ENCODE measurements at places on chromosomes 12 and 14. TPM values are rescaled to one million over a fixed set of nuclear protein-coding genes. Genes with fewer than 3 reads are reported as not detected.

The RAB5B gene
- polyA plus RNA-seq: 36.3 TPM

The IQSEC3 gene
- not detected for polyA plus RNA-seq

The MAP3K9 gene
- 5.4 TPM for polyA plus RNA-seq

The CISTR gene
- polyA plus RNA-seq: not detected

The PMEL gene
- polyA plus RNA-seq: 1.0 TPM

The SIRT4 gene
- polyA plus RNA-seq: 1.6 TPM

The GPR162 gene
- polyA plus RNA-seq: 2.4 TPM

The C1RL gene
- 20.8 TPM for polyA plus RNA-seq

The ZFHX2 gene
- polyA plus RNA-seq: 0.88 TPM

The LYZ gene
- not detected for polyA plus RNA-seq

The MARK3 gene
- 66.2 TPM for polyA plus RNA-seq

The PLXNC1 gene
- polyA plus RNA-seq: 0.12 TPM

The MYF6 gene
- not detected for polyA plus RNA-seq

The KRT78 gene
- polyA plus RNA-seq: not detected

The ACOT4 gene
- polyA plus RNA-seq: 1.6 TPM

The FOXG1 gene
- 0.07 TPM for polyA plus RNA-seq

The ADAM21 gene
- 0.04 TPM for polyA plus RNA-seq

The SOS2 gene
- polyA plus RNA-seq: 9.6 TPM

The AQP6 gene
- not detected for polyA plus RNA-seq

The PLEKHG7 gene
- not detected for polyA plus RNA-seq

The OVCH1 gene
- not detected for polyA plus RNA-seq

The BICDL1 gene
- polyA plus RNA-seq: 3.5 TPM

The PTPN6 gene
- polyA plus RNA-seq: 15.1 TPM

The CLEC1B gene
- not detected for polyA plus RNA-seq

The TAS2R19 gene
- polyA plus RNA-seq: 0.19 TPM

The STAC3 gene
- polyA plus RNA-seq: 0.54 TPM
